ENCODE measurements at places on chromosomes 2 and 18. TPM values are rescaled to one million over a fixed set of nuclear protein-coding genes. Genes with fewer than 3 reads are reported as not detected.

Gene NDC80
- total RNA-seq: 43.7 TPM

Gene IL36RN
- 0.09 TPM for total RNA-seq

Gene RND3
- total RNA-seq: 7.4 TPM

Gene DSG1
- total RNA-seq: 0.61 TPM

Gene ATG9A
- total RNA-seq: 10.0 TPM

Gene DES
- 3.4 TPM for total RNA-seq

Gene HS6ST1
- 35.2 TPM for total RNA-seq

Gene EMILIN1
- 9.2 TPM for total RNA-seq

Gene IL1R2
- total RNA-seq: 4.9 TPM

Gene TUBA3D
- 0.05 TPM for total RNA-seq

Gene TMEM178A
- 0.66 TPM for total RNA-seq

Data from thymus (tissue), 14 donors.